ENCODE measurements at places on chromosomes 7 and 10.

DNA sequence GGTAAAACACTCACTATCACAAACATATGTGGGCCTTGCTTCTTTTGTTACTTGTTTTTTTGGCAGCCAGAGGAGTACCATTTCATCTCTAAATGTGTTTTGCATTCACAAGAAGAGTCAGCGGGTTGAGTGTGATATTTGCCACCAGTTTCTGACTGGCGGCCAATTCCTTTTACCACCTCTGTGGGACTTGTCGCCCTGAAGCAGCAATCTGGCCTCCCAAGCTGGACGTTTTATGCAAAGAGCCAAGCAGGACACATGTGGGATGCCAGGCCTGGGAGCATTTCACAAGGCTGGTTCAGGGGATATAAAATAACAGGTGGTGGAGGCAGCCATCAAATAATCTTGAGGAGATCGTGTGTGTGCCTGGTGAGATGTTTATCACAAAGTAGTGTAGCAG lies 61.8 kb upstream of the TRIL start:
- no peak for DNase-seq

- DNase-seq = no peak
These were observed 23.6 kb upstream of the PPIA start for GRCh38 chr7:44772867-44773266.

DNA sequence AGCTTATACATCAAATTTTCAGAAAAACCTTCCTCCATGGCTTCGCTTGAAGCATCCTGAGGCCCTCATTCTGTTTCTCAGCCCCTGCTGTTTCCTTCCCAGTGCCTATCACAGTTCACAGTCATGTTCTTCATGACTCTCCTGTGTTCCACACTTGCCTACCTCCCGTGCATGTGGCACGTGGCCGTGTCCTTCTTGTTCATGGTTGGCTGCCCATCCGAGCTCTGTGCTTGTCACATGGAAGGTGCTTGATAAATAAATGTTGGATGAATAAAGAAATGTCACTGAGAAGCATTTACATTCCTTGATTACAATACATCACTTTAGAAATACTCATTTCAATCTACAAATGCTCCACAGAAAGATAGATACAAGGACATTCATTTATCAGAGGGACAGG lies 23.7 kb upstream of the EGFR start:
- DNase-seq = no peak

- no peak for DNase-seq
These were observed 14.6 kb downstream of the PARP12 start for GRCh38 chr7:140048138-140048537.

GRCh38 chr10:18059826-18060559 lies 80.2 kb upstream of the CACNB2 start:
- DNase-seq = no peak

DNA sequence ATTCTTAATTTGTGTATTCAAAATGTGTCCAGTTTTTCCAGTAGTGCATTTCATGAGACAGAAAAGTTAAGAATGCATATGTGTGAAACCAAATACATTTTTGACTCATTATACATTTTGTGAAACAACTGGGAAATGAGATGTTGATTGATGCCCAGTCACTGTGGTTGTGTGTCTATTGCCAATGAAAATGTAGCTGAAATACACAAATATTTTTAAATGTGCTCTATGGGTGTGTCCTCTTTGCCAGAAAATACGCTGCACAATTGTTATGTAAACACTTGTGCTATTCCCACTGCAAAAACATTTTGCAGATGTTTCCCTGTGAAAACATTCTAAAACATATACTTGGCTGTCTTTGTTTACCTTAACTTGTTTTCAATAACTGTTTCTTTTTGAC lies 395.2 kb downstream of the TFEC start:
- DNase-seq = no peak

GRCh38 chr7:143265017-143265693 lies 1.9 kb downstream of the GSTK1 start:
- no peak for DNase-seq

DNA sequence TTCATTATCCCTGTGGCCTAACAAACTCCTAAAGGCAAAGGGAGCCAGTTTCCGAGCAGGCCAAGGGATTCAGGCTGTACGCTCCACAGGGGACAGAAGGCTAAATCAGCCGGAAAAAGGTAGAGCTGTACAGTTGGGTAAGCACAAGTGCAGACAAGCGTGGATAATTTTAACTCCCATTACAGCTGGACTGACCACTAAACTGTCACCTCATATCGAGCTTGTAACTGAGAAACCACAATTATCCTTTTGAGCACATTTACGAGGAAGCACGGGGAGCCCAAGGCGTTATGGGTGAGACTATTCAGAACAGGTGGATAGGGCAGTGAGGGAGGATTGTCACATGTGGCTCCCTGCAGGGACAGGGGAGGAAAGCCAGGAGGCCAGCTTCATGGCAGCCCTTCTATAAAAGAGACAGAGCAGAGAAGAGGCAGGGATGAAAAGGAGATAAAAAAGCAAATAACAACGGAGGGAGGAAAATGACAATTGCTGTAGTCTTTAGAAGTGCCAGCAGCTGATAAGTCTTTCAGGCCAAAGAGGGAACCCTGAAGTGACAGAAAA lies 288.0 kb downstream of the FGFR2 start:
- DNase-seq = no peak

DNA sequence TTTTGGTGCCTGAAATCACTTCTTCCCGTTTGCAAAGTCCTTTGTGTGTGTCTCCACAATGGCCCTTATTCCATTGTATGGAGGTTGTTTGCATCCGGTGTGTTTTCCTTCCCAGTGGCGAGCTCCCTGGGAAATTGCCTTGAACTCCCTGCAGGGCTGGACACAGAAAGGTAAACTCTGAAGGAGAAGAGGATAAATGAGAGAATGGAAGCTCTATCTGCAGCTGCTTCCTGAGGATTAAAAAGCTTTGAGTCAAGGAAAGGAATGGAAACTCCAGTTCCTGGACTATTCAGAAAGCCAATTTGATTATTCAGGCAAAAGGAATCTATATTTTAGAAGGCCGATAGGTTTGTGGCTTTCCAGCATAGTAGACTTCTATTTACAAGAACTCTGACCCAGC lies 4.4 kb upstream of the GRK5 start:
- DNase-seq = no peak

- no peak for DNase-seq
These were observed 520.0 kb downstream of the PARD3 start for GRCh38 chr10:34295142-34295548.

DNA sequence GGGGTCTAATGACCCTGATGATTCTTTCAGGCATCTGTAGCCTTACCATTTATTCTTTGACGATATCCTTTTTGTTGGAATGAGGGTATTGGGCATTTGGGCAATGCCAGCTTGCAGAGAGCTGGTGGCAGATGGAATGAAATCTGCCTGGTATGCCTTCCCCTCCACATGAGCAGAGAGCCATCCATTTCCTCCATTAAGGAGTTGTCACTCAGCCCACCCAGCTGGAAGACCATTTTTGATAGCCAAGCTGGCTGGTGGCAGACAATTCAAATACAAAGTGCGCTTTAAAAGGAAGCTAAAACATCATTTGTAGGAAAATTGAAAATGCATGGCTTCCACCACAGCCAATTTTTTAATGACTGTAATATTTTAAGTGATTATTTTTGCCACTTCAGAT lies 240.1 kb upstream of the SLC26A5 start:
- DNase-seq = no peak

- no peak for DNase-seq
These were observed 177.2 kb upstream of the INHBA start for GRCh38 chr7:41880107-41880506.

DNA sequence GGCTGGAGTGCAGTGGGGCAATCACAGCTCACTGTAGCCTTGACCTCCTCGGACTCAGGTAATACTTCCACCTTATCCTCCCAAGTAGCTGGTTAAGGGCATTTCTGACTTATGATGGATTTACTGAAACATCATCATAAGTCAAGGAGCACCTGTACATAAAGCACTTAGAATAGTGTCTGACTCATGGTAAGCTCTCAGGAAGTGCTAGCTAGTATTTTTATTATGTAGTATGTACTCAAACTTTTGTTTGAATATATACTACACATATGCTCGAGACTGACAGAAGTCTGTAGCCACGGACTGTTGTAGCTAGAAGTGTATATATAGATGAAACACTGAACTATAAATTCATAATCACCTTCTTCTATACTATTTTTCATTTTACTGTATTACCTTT lies 107.5 kb upstream of the DNAJB12 start:
- DNase-seq = no peak

DNA sequence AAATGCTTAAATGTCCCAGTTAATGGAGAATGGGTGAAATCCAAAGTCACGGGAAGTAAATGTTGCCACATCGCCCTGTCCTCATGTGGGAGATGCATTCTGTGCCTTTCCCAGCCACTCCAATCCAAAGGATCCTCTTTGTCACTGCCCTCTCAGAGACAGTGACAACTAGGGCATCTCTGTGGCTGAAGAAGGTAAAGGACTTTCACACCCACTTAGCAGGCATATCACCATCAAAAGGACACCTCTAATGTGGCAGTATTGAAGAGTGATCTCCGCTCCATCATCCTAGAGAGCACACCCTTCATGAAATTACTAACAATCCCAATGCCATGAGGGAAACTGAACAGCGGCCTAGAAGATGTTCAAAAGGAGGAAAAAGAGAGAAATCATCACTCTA lies 13.6 kb downstream of the ATXN7L1 start:
- DNase-seq = no peak

- no peak for DNase-seq
These were observed 342.5 kb downstream of the PTEN start for GRCh38 chr10:88205842-88206446.

- DNase-seq = no peak
These were observed 9.9 kb downstream of the VIM start for GRCh38 chr10:17237915-17238444.

DNA sequence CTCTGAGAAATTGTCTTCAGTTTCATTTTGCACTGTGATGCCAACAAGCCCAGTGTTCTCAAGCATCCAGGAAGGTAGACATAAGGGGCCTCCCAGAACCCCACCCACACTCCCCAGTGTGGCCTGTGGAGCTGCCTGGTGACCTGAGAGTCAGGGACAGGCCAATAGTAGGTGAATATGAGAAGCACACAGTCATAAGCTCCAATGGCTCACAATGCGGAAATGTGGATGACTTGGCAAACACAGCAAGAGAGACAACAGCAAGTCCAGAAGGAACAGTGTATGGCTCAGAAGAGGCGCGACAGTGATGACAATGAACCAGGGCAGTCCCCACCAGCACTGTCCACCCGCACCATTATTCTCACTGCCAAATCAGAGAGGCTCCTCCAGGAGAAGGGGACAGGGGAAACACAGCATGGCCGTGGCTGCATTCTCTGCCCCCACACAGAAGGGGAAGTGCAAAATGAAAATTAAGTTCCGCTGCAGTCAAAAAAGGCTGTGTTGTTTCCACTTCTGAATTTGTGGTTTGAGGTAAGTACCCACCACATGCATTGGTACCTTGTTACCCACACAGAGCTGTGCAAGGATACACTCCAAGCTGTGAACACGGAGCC lies 419.8 kb downstream of the GRID1 start:
- no peak for DNase-seq

DNA sequence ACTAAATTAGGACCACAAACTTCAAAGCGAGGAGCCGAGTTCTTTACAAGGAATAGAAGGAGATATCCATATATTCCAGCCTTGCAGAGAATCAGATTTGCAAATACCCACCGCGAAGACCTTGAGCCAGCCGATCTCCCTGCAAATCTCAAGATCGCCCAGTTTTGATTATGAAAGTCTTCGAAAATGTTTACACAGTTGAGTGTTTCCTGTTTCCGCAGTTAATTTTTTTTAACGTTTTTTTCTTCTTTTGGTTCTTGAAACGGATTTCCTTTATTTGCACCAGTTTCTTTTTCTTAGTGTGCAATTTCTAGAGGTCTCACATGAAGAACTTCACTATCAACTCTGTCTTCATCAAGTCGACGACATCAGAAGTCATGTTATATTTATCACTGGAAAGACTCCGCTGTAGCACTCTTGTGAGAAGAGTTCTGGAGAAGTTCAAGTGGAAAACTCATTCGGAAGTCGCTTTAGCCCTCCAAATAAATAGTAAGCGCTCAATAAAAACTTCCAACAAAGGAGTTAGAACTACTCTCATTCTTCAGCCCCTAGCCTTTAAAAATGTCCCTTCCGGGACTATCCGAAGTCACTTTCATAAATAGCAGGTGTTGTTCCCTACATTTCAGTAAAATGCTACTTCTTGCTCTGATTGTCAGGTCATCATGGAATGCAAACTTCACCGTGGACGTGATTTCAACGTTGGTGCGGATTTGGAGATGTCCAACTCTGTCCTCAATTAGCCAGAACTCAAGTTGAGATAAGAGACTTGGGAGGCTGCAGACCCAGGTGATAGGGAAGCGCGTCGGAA lies 11.9 kb upstream of the SPAG6 start:
- DNase-seq = no peak

GRCh38 chr10:120477743-120478141 lies 20.7 kb downstream of the PLPP4 start:
- DNase-seq = no peak

DNA sequence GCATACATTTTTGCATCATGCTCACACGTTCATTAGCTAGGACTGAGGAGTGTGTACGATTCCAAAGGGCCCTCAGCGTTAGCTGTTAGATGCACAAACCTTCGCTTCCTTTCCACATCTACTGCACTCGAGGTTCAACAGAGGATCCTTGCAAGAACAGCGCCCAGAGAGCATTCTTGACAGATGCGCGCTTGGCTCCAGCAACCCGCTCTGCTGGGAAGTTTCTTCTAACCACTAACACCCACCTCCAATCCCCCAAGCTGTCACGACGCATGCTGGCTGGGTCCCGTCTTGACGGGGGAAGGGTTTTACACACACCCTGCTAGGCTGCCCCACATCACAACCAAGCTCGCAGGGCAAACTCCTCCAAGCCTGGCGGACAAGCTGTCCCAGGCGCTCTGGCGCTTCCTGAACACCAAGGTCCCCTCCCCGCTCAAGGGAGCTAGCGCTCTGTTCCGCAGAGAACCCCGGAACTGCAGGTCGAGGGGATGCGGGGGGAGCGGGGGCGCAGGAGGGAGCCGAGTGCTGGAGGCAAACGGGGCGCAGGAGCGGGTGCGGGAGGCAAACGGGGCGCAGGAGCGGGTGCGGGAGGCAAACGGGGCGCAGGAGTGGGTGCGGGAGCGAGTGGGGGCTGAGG lies 653 bp upstream of the ADRB1 start:
- no peak for DNase-seq

DNA sequence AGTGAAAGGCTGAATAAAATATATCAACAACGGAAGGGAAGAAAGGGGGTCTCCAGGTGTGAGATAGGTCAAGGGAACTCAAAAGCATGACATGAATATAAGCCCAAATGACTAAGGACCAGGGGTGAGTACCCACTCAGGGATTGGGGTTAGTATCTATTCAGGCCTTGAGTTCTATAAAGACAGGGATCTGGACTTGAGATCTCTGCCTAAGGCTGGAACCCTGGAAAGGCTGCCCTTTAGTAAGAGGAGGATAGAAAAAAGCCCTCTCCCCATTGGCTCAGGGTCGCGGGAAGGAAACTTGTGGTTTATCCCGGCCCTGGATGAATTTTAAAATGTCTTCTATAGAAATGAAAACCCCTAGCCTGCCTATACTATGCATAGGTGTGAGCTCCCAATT lies 2.4 kb upstream of the ITPRIP start:
- no peak for DNase-seq

GRCh38 chr10:624605-625332 lies 64.7 kb downstream of the DIP2C start:
- no peak for DNase-seq
